ENCODE measurements at places on chromosomes 4 and X.

DNA sequence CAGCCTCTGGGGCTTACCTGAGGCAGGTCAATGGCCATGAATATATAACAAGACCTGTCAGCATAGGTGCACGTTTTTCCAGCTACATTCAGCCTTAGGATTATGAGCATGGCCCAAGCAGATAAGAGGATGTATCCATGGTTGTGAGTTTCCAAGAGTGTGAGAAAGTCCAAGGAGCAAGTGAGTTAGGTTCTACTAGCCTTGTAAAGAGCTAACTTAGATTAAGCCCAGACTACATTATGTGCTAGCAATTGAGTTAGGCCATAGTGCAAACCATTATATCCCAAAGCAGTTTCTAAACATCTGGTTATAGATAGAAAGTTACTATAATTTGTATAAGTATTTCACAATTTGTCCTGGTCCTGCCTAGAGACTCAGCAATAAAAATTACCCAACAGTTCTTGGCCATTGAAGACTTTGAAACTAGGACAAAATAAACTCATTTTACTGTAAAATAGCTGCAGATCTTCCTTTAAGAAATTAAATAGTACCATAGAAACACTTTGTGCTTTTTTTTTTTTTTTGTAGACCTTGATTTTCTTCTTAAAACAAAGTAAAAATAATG lies 312.0 kb downstream of the CAMK2D start:
- no peak for DNase-seq

DNA sequence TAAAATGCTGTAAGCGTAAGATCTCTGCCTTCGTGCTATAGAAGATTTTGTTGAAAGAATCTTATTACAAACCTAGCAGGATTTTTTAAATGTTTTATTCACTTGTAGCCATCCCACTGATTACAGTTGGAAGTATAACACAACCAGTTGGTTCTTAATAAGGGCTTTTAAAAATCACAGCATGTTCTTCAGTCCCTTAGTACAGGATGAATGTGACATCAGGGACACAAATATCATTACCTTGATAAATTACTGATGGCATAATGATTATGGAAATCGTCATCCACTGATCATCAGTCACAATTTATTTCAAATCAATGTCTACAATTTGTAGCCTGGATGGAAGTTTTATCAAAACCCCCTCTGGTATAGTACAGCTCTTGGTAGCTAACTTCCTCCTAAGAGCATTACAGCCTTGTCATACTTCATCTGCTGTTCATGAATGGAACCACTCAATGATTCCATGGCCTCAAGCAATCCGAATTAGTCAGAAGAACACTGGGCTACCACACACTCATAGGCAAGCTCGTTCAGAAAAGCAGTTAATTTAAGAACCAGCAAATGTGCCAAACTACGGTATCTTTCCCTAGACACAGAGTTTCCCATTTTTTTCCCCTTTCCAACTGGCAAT lies 389.2 kb upstream of the TENM3 start:
- no peak for DNase-seq

- DNase-seq: no peak
These were observed 364.8 kb downstream of the SMARCA1 start for GRCh38 chrX:129158505-129158904.

DNA sequence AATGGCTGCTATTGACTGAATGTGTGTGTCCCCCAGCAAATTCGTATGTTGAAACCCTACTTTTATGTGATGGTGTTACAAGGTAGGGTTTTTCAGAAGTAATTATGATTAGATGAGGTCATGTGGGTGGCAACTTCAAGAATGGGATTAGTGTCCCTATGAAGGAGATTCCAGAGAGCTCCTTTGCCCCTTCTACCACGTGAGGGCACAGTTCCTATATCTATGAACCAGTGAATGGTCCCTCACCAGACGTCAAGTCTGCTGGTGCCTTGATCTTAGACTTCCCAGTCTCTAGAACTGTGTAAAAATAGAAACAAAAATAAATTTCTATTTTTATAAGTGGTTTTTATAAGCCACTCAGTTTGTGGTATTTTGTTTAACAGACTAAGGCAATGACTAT lies 1137.6 kb upstream of the IGFBP7 start:
- no peak for DNase-seq

DNA sequence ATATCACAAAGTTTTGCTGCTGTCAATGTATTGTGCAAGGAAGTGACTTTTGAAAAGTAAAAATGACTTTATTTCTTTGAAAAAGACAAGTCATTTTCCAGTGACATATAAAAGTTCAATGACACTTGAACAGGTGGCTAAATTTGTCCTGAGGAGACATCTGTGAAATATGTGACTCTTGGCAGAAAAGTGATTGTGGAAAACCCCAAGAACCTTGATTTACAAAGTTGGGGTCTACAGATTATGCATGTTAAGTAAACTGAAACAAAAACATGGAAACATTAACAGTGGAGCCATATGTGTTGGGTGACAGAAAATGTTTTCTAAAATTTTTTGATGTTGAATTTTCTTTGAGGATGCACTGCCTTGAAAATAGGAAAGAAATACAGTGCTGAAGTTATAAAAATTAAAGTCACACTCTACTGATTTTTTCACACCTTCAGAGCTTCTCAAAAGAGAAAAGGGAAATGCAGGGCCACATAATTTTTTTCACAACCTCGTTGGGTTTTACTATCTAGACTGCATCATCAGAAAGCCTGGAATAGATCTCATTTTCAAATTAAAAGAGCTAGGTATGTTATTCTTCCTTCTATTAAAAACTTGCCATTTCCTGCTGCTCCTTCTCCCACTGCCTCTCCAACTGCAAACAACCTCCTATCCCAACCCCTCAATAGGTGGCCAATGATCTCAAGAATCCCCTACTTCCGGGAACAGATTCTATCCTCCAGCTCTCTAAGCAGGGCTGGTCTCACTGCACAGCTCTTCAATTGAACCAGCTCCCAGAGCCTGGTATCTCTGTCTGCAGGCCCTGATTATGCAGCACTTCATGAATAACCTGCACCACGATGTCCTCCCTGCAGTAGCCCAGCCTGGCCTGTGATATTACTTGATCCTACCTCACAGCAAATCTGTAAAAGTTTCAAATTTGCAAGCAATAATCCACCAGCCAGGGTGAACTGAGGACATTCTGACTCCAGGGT lies 570.8 kb upstream of the CPEB2 start:
- DNase-seq: no peak

GRCh38 chrX:130330706-130331105 lies 9.0 kb upstream of the SLC25A14 start:
- DNase-seq: peak; percentile 48

DNA sequence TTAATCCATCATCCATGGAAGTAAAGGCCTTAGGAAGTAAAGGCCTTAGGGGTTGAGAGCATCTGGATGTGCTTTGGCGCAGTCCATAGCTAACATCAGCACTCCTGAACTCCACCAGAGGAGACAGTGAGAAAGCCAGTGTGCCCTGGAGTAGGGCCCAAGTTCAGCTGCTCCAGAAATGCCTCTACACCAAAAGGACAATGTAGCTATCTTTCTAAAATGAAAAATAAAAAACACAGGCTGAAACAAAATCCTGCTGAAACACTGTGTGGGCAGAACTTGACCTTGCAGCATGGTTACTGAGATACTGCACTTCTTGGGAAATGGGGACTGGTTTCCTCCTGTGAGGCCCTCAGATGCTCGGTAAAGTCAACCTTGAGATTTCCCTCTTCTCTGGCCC lies 29.3 kb downstream of the SH3RF1 start:
- DNase-seq: no peak

- peak; percentile 63 for DNase-seq
These were observed 128.4 kb downstream of the REELD1 start for GRCh38 chr4:146342600-146343192.

DNA sequence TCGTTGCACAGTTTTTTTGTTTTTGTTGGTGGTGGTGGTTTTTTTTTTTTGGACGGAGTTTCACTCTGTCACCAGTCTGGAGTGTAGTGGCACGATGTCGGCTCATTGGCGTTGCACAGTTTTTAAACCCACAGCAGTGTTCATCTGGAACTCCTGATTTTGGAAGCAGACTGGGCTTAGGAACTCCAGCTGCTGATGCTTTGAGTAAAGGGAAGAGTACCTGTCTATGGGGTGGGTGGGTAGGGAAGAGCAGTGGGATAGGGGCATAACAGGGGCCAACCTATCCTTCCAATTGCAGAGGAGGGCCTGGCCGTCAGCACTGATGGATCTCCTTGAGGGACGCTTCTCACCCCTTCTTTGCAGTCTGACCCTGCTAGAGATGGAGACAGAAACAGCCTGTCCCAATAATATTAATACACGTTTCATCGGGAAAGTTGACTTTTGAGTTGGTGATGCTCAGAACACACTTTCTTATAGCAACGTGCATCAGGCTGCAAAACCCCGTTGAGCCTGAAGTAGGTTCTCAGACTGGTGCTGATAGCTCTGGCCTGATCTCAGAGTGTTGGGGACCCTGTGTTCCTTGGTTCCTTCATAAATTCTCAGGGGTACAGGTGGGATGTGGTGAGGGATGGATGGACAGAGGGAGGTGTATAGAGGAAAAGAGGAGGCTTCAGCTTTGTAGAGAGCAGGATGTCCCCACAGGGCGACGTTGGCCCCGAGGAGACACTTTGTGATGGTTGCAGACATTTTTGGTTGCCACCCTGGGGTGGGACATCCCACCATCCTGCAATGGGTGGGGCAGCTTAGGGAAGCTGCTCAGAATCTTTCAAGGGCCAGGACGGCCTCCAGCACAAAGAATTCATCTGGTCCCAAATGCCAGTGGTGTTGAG lies 2.3 kb downstream of the CD99 start:
- DNase-seq: no peak

- DNase-seq: no peak
These were observed 914.6 kb upstream of the INTU start for GRCh38 chr4:126718136-126718535.

DNA sequence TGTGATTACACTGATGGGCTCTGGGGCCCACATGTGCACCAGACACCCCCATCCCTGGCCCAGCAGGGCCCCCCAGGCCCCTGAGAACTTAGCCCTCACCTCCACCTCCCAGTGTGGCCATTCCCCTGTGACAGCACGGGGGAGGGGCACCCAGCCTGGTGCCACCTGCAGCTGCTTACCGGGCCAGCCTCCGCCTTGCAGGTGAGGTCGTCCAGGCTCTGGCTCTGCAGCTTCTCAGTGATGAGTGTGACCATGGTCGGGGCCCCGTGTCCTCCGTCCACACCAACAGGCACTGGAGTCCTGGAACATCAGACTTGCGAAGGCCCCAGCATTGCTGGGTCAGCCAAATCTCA lies 15.6 kb downstream of the FAM53A start:
- no peak for DNase-seq

DNA sequence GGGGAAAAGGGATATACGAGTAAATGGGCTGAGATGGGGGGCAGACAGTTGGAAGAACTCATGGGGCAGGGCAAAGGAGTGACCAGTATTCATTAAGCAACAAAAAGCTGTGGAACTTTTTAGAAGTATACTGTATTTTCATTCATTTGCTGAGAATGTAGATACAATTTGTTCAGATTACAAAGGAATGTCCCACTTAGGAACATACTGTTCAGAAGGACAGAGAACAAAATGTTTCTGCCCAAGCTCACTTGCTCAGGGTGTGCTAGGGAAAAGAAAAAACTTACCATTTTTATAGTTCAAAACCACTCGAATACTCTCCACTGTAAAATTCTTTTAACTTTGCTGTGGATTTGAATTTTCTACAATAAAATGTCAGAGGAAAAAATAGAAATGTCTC lies 135.2 kb upstream of the AFF2 start:
- DNase-seq: no peak

- DNase-seq: no peak
These were observed 391.4 kb downstream of the SH2D1A start for GRCh38 chrX:124737771-124738170.

GRCh38 chrX:14872355-14872754 lies 514 bp downstream of the FANCB start:
- DNase-seq: no peak

- no peak for DNase-seq
These were observed 103.0 kb downstream of the PPP3CA start for GRCh38 chr4:101244349-101244748.

- DNase-seq: no peak
These were observed 171.9 kb downstream of the MAGEB5 start for GRCh38 chrX:26387906-26388305.

DNA sequence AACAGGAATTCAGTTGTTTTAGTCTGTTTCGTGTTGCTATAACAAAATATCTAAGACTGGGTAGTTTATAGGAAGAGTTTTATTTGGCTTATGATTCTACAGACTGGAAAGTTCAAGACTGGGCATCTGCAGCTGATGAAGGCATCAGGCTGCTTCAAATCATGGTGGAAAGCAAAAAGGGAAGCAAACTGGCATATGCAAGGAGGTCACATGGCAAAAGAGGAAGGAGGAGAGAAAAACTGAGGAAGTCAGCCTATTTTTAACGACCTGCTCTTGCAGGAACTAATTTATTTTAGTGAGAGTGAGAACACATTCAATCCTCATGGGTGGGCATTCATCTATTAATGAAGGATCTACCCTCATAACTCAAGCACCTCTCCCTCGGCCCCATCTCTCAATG lies 363.1 kb upstream of the HS3ST1 start:
- no peak for DNase-seq

DNA sequence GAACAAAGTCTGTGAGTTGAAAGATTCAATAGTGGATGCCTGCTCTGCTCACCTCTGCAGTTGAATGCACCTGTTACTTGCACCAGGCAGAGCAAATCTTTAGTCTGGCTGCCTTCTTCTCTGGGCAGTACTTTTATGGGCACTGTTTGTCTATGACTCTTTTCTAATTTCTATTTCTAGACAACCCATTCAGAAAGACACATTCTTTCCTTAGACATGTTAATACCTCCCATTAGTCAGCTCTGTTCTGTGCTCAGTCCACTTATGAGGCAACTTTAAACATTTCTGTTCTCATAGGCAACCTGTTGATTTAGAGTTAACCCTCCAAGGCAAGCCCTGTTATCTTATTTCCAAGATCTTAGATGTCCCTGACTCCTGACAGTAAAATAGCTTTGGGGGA lies 108.9 kb downstream of the SYNPO2 start:
- no peak for DNase-seq

GRCh38 chr4:3674479-3674851 lies 91.7 kb upstream of the ADRA2C start:
- DNase-seq: no peak

DNA sequence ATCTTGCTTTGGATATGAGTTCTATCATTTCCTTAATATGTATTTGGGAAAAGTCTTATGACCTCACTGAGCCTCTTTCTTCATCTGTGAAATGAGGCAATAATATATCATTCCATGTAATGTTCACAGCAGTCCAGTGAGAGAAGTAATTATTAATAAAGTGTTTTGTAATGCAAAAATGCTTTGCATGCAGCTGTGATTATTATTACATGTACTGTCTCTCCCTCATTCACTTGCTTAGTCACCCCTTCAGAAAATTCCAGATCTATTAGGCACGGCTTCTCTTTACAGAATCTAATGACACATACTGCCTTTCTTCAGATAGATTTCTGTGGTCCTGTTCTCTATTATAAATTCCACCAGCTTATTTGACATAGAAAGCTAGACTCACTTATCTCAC lies 53.5 kb upstream of the FGF13 start:
- peak; percentile 23 for DNase-seq

- DNase-seq: no peak
These were observed 393.7 kb downstream of the PPP3CA start for GRCh38 chr4:100953616-100954015.

GRCh38 chrX:107716118-107716684 lies 59.4 kb downstream of the TSC22D3 start:
- peak; percentile 30 for DNase-seq

GRCh38 chrX:110003167-110004156 lies 548 bp downstream of the TMEM164 start:
- DNase-seq: no peak

All from astrocyte of the spinal cord (primary cell).